GM23338 (cell line): ENCODE measurements at places on chromosomes 13 and 19.

- no peak for DNase-seq
Measured at GRCh38 chr13:28204690-28205443, 66.5 kb downstream of the PAN3 start.

DNA sequence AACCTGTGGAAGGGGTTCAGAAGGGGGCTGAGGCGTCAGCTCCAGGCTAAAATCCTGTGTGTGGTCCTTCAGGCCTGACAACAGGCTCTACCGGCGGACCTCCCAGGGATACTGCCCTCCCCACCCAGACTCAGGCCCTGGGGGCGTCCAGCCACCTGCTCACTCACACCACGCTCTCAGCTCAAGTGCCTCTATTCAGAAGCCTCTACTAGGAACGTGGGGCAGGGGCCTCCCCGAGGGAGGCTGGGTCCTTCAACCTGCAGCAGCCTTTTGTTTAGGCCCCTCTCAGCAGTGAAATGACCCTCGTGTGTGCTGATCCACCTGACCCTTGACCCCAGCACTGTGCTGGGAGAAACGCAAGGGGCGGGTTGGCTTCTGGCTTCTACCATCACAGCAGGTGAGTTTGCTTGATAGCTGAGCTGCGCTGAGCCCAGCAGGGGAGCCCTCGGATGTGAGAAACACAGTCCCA, 10.6 kb downstream of the PLPP2 start:
- peak; percentile 9 for DNase-seq

- DNase-seq = no peak
Measured at GRCh38 chr13:52864941-52865340, 16.5 kb upstream of the PCDH8 start.

GRCh38 chr19:14089412-14089661, 1.2 kb downstream of the SAMD1 start:
- DNase-seq = peak; percentile 75

DNA sequence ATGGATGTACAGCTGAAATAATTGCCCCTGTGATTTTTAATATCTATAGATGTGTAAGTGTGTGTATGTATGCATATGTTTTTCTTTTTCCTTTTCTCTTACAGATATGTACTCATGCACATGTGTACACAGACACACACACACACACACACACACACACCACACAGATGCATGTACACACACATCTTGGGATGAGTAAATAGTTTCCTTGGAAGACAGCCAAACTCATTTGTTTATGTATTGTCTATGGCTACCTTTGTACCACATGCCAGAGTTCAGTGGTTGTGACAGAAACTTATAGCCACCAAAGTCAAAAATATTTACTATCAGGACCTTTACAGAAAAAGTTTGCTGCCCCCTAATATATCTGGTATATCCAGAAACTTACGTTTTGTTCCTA, 192.6 kb downstream of the MAB21L1 start:
- DNase-seq = no peak

GRCh38 chr13:105997581-105998550, 537.6 kb downstream of the EFNB2 start:
- DNase-seq = no peak

- peak; percentile 51 for DNase-seq
Measured at GRCh38 chr19:36215276-36216123, 594 bp downstream of the ZNF146 start.

- DNase-seq = no peak
Measured at GRCh38 chr13:111461445-111462149, 141.2 kb downstream of the TEX29 start.

- DNase-seq = no peak
Measured at GRCh38 chr13:51839711-51840540, 5.1 kb downstream of the TMEM272 start.

- peak; percentile 11 for DNase-seq
Measured at GRCh38 chr19:36169084-36169760, 17.0 kb upstream of the COX7A1 start.

- peak; percentile 82 for DNase-seq
Measured at GRCh38 chr19:48608798-48609263, 2.3 kb downstream of the SPACA4 start.

- DNase-seq = peak; percentile 24
Measured at GRCh38 chr13:48094404-48094780, 512 bp downstream of the MED4 start.

- DNase-seq = no peak
Measured at GRCh38 chr19:19651076-19651475, 7.6 kb upstream of the GMIP start.

GRCh38 chr13:51738226-51738905, 65.6 kb downstream of the DHRS12 start:
- DNase-seq = no peak

DNA sequence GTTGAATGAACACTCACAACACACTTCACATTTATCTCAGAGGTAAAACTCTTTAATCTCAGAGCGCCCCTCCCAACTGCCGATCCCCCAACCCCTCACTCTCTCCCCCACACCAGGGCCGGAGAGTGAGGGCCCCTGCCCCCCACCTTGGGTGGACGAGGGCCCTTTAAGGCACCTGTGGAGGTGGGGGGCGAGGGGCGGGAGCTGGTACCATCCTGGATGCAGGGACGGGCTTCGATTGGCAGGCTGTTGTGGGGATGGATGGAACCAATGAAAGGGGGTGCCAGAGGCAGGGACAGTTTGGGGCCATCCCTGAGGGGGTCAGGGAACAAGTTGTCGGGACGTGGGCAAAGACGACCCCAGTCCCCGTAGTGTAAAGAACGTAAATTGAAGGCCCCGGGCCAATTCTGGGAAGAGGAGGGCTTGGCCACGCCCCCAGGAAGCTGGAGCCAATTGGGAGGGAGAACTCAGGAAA, 1.7 kb upstream of the PNKP start:
- no peak for DNase-seq

DNA sequence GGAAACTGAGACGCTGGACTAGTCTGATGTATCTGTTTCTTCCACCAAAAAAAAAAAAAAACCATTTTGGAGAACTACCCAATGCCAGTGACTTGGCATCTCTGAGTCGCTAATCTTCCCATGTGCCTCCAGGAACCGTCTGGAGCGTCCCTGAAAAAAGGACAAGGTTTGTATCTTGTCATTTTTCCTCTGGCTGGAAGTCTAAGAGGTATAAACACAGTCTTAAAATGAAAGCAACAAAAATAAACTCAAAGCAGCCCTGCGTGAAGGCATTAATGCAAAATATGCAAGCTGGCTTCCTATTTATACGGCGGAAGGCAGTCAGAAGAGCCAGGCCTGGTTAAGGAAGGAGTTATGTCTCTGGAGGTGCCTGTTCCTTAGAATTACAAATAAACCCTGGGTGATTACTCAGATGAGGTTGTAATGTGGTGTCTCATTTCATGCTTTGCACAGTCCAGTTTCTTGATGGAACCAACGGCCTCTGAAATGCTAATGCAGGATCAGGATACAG, 20.3 kb downstream of the ACTN4 start:
- DNase-seq = no peak

GRCh38 chr13:73096173-73096572, 37.4 kb downstream of the KLF5 start:
- no peak for DNase-seq

GRCh38 chr13:77751513-77752456, 54.3 kb downstream of the SLAIN1 start:
- peak; percentile 76 for DNase-seq

- no peak for DNase-seq
Measured at GRCh38 chr13:92952161-92952560, 274.4 kb upstream of the GPC6 start.

DNA sequence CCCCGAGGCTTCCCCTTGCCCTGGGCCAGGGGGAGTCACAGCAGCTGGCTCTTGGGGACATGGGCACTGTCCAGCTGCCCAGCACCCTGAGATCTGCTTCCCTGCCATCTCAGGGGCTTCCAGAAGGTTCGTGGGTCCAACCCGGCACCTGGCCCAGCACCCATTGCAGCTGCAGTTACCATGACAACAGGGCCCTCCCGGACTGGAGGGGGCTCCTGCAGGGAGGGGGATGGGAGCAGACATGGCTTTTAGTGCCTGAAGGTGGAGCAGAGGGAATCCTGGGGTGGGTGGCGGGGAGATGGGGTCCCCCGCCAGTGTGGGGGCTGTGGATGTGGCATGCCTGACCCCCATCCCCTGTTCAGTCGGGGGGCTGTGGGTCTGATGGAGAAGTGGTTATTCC, 14.7 kb downstream of the PIN1 start:
- no peak for DNase-seq

DNA sequence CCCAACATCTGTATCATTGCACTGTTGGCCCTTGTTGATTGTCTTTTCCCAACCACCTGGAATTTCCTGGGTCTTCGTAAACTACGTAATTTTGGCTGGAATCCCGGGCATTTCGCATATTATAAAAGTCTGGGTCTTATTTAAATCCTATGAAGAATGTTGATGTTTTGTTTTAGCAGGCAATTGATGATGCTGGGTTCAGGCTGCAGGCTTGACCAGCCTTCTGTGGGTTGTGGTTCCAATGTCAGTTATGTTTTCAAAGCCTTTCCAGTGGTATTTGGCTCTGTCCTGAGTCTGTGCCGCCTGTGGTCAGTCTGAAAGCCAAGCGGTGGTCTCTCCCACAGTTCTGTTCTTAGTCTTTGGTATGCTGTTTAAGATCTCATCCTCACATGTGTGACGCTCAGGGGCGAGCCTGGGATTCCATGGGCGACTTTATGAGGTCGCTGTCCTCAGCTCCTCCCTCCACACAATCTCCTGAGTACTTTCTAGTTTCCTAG, 12.4 kb downstream of the SLC35E1 start:
- no peak for DNase-seq

- no peak for DNase-seq
Measured at GRCh38 chr13:76991432-76991795, 467 bp upstream of the CLN5 start.

DNA sequence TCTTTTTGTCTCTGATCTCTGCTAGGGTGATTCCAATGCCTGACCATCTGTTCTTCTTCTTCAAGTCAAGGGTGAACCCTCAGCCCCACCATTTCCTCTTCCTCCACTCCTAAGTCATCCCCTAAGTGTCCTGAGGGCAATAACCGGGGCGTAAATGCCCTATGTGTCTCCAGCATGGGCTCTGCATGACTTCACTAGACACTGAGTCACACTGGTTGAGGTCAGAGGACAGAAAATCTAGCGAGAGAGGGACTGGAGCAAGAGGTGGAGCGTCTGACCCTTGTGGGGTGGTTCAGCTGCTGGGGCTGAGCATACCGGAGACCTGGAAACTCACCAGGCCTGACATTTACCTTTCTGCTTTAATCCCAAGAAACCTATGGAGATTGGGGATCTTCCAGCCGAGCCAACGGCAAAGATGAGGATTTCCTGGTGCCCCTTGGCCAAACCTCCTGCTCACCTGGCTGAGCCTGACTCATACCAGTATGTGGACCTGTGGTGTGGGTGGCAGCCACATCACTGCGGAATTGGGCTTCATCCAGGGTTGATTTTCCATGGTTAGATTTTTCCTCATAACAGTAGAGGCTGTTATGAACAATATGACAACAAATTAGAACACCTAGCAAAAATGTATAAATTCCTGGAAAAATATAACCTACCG, 26.9 kb downstream of the SCGB2B2 start:
- no peak for DNase-seq

GRCh38 chr19:29532097-29532496, 6.3 kb downstream of the VSTM2B start:
- peak; percentile 56 for DNase-seq

DNA sequence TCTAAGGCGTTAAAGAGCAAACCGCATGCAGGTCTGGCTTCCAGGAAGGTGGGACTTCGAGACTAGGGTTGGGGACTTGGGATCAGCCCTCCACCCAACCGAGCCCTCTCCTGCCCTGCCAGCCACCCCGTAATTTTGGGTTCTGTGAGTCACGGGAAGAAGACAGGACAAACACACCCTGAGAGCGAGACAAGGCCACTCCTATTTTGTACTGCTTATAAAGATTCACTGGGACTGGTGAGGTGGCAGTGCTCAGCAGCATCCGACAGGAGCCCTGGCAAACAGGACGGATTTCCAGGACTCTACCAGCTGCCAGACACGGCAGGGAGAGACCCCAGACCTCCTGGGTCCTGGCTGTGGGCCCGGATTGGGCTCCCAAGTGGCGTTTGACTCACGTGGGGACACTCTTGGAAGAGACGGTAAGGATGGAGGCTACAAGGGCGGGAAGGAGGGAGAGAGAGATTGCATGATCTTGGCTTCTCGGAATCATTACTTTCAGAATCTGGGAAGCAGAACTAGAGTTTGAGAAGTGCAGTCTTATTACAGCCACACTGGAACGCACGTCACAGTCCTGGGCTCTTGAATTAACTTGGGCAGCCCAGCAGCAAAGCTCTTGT, at the start of gene C5AR2:
Gene C5AR2, plus strand, starts transcription at position 245 of the 617 bp plus-strand sequence. CDS start 8,625 bp downstream, outside the sequence.
- DNase-seq = no peak

DNA sequence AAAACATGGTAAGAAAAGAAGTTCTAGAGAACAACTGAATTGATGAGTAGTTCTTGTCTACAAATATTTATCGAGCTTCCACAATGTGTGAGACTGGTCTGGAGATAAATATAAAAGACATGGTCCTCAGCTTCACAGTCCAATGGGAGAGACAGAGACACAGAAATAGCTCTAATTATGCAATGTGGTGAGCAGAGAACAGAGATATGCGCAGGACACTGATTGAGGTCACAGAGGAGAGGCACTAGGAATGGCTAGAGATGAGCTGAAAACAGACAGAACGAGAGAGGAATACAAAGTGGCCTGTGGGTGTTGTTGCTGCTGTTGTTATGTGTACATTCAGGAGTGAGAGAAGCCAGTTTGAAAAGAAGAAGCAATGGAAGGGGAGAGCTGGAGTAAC, 53.2 kb downstream of the GPALPP1 start:
- DNase-seq = no peak

DNA sequence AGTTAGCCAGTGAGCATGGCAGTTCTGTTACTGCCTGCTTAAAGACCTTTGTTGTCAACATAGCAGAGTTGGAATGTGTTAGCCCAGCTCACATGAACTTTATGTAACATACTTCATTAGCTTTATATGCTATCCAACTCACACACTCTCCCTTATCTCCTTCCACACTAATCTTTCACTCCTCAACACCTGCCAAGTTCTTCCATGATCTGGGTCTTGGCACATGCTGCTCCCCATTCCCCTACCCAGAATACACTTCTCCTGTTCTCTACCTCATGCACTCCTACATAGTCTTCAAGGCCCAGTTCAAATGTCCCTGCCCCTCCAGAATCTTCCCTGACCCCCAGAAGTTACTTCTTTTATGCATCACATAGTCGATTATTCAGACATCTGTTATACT, 179.3 kb downstream of the KATNAL1 start:
- no peak for DNase-seq

GRCh38 chr19:55766466-55766865, 2.5 kb upstream of the RFPL4AL1 start:
- no peak for DNase-seq

GRCh38 chr13:106858903-106859532, 291.1 kb upstream of the ARGLU1 start:
- peak; percentile 92 for DNase-seq

GRCh38 chr13:76607866-76608265, 278.3 kb downstream of the KCTD12 start:
- no peak for DNase-seq

DNA sequence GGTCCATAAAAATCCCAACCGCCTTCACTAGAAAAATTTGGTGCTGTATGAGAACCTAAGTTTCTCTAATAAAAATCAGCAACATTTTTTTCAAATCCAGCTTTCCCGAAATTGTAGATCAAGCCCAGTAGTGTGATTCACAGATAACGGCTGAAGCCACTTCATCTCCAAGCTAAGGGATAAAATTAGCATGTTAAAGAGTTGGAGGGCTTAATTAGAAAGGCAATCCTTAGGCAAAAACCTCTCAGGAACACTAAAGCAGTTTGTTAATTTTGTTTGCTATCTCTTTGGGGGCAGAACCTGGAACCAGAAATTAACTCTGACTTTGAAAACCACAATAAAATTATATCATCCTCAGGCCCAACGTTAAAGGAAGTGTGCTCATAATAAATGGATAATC, 820.2 kb downstream of the GPC5 start:
- peak; percentile 32 for DNase-seq

GRCh38 chr19:32287811-32288227, 57.6 kb upstream of the ZNF507 start:
- DNase-seq = peak; percentile 87
